ENCODE measurements at places on chromosomes 2 and 18.

DNA sequence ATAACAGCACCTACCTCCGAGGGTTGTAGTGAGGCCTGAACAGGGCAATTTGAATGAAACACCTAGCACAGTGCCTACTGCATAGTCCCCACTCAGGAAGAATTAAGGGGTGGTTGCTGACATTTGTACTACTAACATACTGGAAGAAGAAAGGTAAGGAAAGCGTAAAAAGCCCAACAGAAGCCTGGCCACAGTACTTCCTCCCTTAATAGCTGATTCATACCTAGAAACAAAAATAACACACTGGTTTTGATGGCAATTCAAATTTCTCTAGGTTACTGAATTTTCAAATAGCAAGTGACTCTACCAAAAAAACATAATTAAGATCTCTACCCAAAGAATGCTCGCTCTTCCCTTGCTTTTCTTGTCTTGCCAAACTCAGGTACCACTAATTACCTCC is 16.2 kb downstream of the SUCLG1 start:
- DNase-seq = no peak

GRCh38 chr2:237092506-237092905 is 6.8 kb downstream of the COPS8 start:
- DNase-seq = no peak

DNA sequence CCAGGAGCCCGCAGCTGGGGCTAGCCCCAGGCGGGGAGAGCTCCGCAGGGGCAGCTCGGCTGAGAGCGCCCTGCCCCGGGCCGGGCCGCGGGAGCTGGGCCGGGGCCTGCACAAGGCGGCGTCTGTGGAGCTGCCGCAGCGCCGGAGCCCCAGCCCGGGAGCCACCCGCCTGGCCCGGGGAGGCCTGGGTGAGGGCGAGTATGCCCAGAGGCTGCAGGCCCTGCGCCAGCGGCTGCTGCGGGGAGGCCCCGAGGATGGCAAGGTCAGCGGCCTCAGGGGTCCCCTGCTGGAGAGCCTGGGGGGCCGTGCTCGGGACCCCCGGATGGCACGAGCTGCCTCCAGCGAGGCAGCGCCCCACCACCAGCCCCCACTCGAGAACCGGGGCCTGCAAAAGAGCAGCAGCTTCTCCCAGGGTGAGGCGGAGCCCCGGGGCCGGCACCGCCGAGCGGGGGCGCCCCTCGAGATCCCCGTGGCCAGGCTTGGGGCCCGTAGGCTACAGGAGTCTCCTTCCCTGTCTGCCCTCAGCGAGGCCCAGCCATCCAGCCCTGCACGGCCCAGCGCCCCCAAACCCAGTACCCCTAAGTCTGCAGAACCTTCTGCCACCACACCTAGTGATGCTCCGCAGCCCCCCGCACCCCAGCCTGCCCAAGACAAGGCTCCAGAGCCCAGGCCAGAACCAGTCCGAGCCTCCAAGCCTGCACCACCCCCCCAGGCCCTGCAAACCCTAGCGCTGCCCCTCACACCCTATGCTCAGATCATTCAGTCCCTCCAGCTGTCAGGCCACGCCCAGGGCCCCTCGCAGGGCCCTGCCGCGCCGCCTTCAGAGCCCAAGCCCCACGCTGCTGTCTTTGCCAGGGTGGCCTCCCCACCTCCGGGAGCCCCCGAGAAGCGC is 15.0 kb upstream of the GMPPA start:
- DNase-seq = no peak

- no peak for DNase-seq
Observed at GRCh38 chr2:10067330-10067729, 12.9 kb downstream of the CYS1 start.

- DNase-seq = no peak
Observed at GRCh38 chr2:186033541-186033940, 294.9 kb downstream of the FSIP2 start.

- no peak for DNase-seq
Observed at GRCh38 chr2:112687522-112687921, 33.3 kb upstream of the NT5DC4 start.

GRCh38 chr2:8679827-8680731 is 1.8 kb upstream of the ID2 start:
- peak; percentile 55 for DNase-seq

GRCh38 chr2:211494085-211494484 is 937.7 kb downstream of the CPS1 start:
- DNase-seq = no peak

GRCh38 chr2:159985656-159986055 is 76.8 kb downstream of the PLA2R1 start:
- DNase-seq = no peak

Measured in fibroblast of pulmonary artery (primary cell).